ENCODE measurements at places on chromosomes 7 and 10.

- no peak for DNase-seq
These were observed 599.5 kb downstream of the ARL4A start for GRCh38 chr7:13286916-13287315.

DNA sequence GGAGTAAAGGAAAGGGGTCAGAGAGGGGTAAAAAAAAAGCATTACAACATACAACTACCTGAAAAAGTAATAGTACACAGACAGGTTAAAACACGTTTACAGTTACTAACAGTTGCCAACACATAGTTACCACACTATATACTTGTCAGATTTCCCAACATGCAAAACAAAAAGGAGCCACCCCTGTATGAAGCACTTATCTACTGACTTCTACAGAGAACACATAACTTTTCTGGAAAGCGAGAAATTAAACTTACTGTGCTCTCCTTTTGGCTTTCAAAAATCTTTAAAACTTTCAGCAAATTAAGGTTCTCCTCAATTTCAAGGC is 2.1 kb downstream of the ABI1 start:
- no peak for DNase-seq

DNA sequence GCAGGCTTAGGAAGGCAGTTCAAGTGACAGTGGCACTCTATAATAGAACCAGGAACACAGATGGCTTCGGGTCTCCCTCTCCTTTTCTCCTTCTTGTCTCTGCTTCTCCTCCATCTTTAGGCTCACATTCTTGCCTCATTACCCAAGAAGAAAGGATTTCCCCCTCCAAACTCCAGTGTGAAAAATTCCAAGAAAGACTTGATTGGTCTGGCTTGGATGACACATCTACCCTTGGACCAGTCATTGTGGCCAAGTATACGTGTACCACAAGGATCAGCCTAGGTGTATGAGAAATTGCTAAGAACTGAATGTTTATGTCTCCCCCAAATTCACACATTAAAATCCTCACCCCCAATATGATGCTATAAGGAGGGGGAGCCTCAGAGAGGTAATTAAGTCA is 53.9 kb downstream of the PRTFDC1 start:
- DNase-seq: no peak

- no peak for DNase-seq
These were observed 41.9 kb upstream of the ASL start for GRCh38 chr7:66033471-66034385.

- no peak for DNase-seq
These were observed 48.4 kb upstream of the INPP5A start for GRCh38 chr10:132489053-132489703.

DNA sequence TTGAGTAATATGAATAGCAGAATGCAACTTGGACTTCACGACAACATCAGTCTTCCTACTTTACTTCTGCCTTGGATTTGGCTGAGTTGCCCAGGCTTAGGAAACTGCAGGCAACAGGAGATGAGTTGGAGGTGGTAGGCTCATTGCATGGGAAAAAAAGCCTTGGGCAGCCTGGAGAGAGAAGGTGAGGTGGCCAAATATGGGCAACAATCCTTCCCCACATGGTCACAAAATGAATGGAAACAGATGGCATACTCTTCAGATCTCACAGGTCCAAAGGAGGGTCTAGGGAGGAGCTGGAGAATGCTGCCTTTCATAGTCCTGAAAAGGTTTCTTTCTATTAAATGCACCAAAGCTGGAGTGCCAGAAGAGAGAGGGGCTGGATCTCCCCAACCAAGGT is 128.6 kb upstream of the AOAH start:
- DNase-seq: no peak

- no peak for DNase-seq
These were observed 233.1 kb downstream of the EBF3 start for GRCh38 chr10:129730993-129731325.

GRCh38 chr10:117165538-117166417 is 27.7 kb upstream of the VAX1 start:
- peak; percentile 33 for DNase-seq

DNA sequence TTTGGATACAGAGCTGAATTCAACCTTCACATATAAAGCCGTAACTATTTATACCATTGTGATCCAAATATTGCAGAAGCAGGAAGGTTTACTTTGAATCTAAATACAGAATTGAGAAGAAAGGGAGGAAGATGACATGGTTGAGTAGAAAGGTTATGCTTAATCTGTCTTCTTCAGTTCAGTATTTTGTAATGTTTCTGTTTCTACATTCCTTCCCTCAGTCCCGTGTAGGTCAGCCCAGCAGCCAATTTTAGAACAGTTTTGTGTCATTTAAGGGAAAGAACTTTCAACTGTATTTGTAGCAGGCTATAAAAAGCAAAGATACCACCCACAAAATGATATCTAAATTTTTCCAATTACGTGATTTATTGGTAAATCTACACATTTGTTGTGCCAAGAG is 97.4 kb downstream of the CPED1 start:
- no peak for DNase-seq

DNA sequence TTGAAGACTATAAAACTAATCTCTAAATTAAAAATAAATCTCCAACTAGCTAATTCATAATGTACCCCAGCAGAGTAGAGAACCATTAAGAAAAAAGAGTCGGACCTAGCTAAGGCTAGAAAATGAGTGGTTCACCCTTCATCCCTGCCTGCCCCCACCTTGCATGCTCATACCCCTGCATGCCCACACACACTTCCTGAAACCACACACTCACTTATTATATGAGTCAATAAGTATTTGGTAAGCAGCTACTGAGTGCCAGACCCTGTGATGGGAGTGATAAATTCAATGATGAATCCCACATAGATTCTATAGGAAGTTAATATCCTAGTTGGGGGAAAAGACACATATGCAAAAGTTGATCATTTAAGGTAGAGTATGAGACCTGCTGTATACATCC is 152.9 kb upstream of the INHBA start:
- no peak for DNase-seq

DNA sequence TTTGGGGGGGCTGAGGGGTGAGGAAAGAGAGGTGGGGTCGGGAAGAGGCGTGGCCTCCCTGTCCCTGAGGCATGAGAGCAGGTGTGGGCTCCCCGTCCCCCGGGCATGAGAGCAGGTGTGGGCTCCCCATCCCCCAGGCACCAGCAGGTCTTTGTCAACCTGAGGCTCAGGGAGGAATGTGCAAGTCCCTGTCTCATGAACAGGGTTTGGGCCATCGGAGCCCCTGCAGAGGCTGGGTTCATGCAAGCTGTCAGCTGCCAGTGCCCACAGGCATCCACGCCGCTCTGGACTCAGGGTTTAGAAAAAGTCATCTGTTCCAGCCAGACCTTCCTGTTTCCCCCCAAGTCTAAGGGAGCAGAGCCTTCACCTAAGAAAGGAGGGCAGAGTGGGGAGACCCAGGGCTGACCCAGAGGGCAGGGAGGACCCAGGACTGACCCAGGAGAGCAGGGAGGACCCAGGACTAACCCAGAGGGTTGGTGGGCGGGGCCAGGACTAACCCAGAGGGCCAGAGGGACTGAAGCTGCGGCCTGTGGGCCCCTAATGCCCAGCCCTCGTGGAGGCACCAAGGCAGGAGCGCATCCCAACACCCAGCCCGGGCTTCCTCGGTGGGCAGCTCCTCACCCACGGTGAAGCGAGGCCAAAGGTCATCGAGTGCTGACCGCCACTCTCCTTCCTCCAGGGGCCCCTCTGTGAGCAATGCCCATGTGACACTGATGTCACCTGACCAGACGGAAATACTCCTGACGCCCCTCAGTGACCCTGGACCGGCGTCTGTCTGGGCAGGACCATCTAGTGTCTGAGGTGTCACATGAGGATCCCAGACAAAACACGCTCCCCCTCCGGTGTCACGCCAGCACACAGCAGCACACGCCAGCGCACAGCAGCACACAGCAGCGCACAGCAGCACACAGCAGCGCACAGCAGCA is 28.9 kb upstream of the GPR146 start:
- DNase-seq: no peak

GRCh38 chr10:96255549-96256333 is 15.6 kb downstream of the BLNK start:
- no peak for DNase-seq

- DNase-seq: peak; percentile 40
These were observed 116.0 kb downstream of the SLIT1 start for GRCh38 chr10:97069576-97070362.

DNA sequence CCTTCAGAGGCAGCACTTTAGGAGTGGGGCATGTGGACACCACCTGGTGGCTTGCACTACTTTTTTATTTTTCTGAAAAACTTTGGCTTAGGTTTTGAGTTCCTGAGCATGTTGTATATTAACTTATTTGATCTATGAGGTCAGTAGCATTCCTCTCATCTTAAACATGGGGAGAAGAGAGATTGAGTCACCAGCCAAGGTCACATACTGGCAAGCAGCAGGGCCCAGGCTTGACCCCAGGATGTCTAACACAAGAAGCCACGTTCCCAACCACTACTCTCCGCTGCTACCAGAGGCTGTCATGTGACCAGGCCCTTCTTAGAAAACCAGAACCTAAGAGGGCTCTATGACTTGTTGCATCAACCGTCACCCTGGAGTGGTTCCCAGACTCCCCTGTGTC is 210.3 kb upstream of the GPR26 start:
- no peak for DNase-seq

DNA sequence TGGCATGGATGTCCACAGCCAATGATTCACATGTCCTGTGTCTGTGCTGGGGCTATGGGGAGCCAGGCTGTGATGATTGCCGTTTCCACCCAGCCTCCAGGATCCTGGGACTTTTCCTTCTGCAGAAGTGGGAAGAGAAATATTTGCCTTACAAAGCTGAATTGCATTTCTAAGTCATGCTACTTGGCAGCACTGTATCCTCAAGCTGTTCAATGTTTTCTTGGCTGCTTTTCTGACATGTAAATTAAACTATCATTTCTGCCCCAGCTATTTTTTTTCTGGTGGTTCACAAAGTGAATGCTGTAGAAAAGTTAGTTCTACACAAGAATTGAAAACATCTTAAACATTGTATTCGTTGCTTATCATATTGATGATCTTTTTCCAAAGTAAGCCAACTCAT is 51.9 kb upstream of the TCERG1L start:
- DNase-seq: no peak

DNA sequence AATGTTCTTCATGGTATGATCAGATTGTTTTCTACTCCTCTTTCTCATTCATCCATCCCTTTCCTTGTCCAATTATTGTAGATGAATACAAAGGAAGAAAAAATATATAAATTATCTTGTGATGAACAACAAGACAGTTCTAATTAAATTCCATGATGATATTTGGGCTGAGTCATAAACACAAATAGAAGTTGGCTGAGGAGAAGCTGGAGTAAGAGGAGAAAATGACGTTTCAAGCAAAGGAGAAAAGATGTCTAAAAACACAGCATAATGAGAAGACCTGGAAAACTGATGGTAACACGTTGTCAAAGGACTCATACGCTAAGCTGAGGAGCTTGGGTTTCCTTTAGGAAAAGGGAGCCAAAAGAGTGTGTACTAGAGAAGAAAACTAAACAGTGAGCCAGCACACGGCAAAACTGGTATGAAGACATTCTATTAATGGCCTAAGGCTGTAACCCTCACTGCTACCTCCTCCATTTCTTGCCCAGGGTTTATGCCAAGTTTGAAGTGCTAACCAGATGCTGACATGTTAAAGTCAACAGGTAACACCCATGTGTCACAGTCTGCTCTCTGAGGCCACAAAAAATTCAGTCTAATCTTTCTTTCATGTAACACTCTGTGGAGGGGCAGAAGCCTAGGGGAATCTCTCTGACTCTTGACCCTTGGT is 26.1 kb downstream of the ZFAND4 start:
- DNase-seq: no peak

DNA sequence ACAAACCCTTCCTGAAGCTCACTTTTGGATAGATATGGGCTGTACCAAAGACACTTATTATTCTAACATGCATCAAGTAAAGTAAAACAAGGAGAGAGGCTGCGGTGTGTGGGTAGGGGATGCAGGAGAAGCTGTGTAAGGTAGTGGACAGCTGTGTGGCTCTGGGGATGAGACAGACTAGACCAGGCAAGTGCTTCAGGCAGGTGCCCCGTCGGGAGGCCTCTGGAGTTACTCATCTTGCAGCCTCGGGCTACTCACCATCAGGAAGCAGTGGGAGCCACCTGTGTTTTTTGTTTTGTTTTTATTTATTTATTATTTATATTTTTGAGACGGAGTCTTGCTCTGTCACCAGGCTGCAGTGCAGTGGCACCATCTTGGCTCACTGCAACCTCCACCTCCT is 49.3 kb upstream of the NCAPG2 start:
- no peak for DNase-seq

DNA sequence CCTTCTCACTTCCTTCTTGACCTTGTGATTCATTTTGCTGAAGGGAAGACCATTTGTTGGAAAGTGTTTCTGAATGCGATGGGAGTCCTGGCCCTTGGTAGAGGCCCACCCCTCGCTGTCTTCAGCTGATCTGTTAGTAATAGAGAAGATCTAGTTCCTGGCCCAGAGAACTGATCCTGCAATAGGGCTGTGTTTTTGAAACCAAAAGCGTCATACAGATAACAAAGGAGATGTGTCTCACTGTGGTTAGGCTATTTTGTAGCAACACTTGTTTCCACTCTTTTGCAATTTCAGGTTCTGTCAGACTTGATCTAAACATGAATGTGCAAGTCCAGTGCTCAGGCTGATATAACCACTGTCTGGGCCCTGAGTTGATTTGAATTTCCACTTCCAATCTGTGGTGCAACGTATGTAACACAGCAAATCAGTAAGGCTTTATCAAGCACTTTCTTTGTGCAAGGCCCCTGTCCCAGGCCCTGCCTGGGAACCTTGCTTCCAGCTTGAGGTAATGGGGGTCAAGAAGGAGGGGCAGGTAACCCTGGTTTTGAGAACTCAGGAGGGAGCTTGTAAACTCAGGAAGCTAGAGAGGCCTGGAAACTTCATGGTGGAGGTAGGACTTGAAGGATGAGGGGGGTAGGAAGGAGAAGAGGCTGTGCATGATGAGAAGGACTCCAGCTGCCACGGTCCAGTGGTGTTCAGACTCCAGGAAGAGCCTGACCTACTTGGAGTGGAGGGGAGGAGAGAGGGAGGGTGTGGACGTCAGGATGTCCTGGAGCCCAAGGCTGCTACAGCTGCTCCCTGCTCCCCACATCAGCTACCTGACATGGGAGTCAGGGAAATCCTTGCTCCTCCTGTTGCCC is 42.2 kb upstream of the SRGN start:
- peak; percentile 60 for DNase-seq

GRCh38 chr7:94178230-94178629 is 174.1 kb upstream of the BET1 start:
- DNase-seq: no peak

- no peak for DNase-seq
These were observed 557 bp downstream of the HOXA11 start for GRCh38 chr7:27184337-27185012.
